Activated CD4-positive, CD25-positive, alpha-beta regulatory T cell treated with anti-CD3 and anti-CD28 coated beads, Interleukin-2, amount 50 U/mL, for 24 hours (primary cell): ENCODE measurements at places on chromosomes 16 and 17.
A peak's percentile ranks its signal among the peaks of the same experiment; 100 is the strongest.

GRCh38 chr17:42530952-42531454 is 5.0 kb upstream of the NAGLU start:
- ATAC-seq, result no peak

- no peak for ATAC-seq
Observed at GRCh38 chr16:85983606-85984230, 84.8 kb downstream of the IRF8 start.

- ATAC-seq, result no peak
Observed at GRCh38 chr16:72291531-72291981, 119.6 kb upstream of the PMFBP1 start.

GRCh38 chr17:38509772-38510420 is 81.6 kb downstream of the ARHGAP23 start:
- ATAC-seq, result peak; percentile 27

GRCh38 chr17:45789874-45790273 is 5.8 kb downstream of the CRHR1 start:
- ATAC-seq, result no peak

GRCh38 chr17:73104450-73104849 is 12.0 kb upstream of the SLC39A11 start:
- no peak for ATAC-seq

DNA sequence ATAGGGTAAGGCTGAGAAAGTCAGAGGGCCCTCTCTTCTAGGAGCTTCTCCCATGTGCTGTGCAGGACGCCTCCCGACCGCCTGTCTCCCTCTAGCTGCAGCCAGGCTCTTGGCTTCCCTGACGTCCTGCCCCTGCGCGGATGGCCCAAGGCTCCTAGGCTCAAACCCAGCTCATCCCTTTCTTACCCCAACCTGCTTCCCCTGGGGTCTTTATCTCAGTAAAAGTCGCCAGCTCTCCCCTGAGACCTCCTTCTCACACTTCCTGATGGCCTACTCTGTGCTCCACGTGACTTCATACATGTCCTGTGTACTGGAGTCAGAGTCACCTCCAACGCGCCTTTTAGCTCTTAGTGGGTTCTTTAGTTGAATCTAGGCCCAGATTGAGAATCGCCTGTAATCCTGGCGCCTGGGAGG is 1.1 kb upstream of the ZNF747 start:
- peak; percentile 72 for ATAC-seq

GRCh38 chr17:69547947-69548346 is 133.4 kb downstream of the MAP2K6 start:
- ATAC-seq, result no peak

DNA sequence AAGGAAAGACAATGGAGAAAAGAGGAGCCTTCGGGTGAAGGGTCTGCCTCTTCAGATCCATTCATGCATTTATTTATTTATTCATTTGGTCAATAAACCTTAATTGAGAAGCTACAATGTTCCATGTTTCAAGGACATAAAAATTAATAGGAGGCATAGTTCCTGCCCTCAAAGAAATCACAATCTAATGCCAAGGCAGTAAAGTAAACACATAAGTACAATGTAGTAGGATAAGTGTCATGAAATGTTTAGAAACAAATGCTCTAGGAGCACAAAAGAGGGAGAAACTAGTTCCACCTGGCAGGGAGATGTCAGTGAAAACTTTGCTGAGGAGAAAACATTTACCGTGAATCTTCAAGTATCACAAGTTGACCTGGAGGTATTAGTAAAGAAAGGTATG is 103.5 kb upstream of the NOG start:
- no peak for ATAC-seq

- no peak for ATAC-seq
Observed at GRCh38 chr16:57409065-57409464, 4.5 kb downstream of the CCL17 start.

GRCh38 chr17:66527335-66527734 is 224.9 kb downstream of the PRKCA start:
- ATAC-seq, result no peak

- no peak for ATAC-seq
Observed at GRCh38 chr17:72296456-72296855, 175.6 kb downstream of the SOX9 start.

DNA sequence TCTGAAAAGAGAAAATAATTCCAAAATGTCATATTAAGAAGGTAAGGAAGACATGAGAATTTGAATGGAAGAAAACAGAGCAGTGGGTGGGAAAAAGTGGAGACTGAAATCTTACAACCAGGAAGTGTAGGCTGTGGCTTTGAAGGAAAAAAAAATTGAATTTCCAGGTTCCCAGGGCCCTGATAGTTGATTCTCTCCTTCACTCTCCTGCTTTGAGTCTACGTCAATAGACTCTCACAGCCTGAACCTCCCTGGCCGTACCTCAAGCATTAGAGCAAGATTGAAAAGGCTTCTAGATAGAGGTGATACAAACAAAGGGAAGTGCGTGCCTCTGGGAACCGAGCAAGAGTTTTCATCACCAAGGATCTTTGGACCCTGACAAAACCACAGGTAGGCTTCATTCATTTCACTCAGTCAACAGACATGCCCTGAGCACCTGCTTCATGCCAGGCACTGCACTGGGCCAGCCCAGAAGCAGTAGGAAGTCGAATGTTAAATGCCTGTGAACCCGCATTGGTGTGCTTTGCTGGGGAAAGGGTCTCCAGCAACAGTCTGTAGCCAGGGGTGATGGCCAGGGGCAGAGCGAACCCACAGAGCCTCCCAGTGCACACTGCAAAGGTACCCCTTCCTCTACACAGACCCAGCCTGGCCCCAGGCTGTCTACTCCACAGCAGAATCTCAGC is 163.9 kb downstream of the SLC39A11 start:
- no peak for ATAC-seq

GRCh38 chr16:13298666-13299065 is 397.3 kb downstream of the SHISA9 start:
- no peak for ATAC-seq

GRCh38 chr16:57675741-57676551 is 7.8 kb downstream of the ADGRG3 start:
- no peak for ATAC-seq

DNA sequence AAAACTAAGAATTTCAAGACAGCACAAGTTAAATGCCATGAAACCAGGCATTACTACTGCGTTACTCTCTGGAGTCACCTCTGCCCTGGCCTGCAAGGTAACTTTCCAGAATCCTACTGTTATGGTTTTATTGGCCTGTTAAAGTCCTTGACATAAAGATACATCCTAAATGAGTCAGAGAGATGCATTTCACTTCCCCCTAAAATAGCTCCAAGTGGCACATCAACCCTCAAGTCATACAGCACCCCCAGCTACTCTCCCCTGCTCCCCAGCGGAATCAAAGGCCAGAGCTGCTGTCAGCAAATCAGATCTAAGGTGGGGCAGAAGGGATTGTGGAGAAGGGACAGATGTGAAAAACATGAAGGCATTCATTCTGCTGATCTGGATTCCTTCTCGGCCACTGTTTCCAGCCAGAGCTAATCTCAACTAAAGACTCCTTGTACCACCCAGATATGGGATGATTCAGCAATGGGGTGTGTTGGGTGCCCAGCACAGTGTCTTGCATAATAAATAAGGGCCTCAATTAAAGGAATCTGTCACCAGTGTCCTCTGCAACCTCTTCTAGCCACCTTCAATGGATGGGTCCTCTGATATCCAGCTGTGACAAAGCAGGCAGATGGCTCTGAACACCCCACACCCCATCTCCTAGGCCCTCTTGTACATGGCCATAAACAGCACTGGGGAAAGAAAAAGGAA is 8.5 kb upstream of the CCL1 start:
- no peak for ATAC-seq

GRCh38 chr17:48869821-48870318 is 22.7 kb upstream of the ATP5MC1 start:
- no peak for ATAC-seq

- ATAC-seq, result peak; percentile 53
Observed at GRCh38 chr16:11572301-11572995, 14.3 kb downstream of the LITAF start.

- ATAC-seq, result no peak
Observed at GRCh38 chr17:7740481-7741001, 23.0 kb downstream of the DNAH2 start.

GRCh38 chr16:19524616-19525384 is 1.1 kb downstream of the CCP110 start:
- no peak for ATAC-seq

DNA sequence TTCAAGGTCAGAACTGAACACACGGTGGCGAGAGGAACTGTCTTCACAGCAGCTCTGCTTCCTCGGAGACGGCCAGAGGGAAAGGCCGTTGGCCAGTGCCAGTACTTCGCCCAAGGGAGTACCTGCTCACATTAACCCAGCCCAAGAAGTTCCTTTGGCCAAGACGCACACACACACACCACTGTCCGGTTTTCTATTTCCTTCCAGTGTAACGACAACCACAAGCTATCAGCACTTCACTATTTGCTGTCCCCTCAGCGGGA is 744 bp upstream of the GGNBP2 start:
- no peak for ATAC-seq

DNA sequence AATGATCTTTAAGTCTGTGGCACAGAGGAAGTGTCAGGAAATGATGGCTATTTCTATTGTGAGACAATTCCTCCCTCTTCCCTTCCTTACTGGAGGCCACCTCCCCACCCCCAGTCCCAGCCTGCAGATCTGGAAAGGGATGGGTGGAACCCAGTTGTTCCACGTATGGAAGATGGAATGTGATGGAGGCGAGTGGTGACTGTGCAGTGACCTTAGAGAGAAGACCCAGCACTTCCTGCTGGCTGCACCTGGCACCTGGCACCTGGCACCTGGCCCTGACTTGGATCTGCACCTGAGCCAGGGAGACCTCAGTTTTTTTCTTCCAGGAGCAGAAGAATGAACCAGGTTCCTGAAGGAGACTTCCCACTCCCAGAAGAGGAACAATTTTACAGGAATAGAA is 33.0 kb upstream of the TMC5 start:
- no peak for ATAC-seq

GRCh38 chr16:89402962-89403361 is 87.4 kb downstream of the ANKRD11 start:
- peak; percentile 34 for ATAC-seq

DNA sequence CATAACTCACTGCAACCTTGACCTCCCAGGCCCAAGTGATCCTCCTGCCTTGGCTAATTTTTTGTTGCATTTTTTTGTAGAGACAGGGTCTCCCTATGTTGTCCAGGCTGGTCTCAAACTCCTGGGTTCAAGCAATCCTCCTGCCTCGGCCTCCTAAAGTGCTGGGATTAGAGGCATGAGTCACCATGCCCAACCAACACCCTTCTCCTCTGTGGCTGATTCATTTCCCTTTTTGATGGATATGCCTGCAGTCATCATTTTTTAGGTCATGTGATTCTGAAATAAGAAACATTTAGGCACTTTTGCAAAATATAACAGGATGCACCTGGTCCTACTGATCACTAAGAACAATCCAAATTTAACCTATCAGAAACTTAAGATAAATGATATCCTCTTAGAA is 44.0 kb upstream of the YPEL2 start:
- no peak for ATAC-seq

DNA sequence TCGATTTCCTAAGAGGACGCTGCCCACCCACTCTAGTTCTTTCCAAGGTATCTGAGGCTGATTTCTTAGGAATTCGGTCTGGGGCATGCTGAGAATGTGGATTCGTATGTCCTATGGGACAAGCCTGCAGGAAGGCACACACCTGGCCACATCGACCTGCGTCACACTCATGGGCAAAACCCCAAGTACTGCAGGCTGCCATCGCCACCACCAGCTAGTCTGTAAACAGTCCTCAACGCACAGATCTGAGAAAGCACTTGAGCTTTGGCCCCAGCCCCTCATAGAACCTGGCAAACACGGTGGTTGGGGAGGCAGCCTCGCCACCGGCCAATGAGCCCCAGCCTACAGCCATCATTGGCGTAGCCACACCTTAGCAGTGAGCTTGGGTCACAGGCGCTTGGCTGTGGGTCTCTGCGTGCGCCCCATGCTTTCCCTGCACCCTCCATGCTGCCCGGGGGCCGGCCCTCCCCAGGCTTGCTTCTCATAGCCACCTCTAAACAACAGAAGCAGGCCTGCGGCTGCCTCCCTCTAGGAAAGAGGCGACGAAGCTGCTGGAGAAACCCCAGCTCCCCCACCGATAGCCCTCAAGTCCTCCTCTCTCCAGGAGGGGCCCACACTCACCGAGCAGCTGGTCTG is 75.1 kb downstream of the ZNF778 start:
- ATAC-seq, result no peak

- ATAC-seq, result peak; percentile 77
Observed at GRCh38 chr16:27449434-27450195, 47.6 kb downstream of the IL21R start.

DNA sequence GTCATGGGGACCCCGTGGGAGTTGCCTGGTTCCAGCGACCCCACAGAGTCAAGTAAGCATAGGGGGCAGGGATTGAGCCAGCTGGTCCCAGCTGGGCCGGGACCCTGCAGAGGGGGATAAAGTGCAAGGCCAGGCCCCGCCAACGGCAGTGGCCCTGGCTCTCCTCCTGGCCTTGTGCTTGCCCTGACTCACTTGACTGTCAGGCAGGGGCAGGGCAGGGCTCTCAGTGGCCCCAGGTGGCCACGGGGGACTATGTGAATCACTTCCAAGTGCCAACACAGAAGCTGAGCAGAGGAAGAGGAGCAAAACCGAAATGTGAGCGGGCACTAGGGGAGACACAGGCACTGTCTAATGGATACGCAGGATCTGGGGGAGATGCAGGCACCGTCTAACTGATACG is 21.6 kb upstream of the NCBP3 start:
- ATAC-seq, result no peak

- ATAC-seq, result no peak
Observed at GRCh38 chr17:57810721-57811637, 38.9 kb downstream of the MRPS23 start.

DNA sequence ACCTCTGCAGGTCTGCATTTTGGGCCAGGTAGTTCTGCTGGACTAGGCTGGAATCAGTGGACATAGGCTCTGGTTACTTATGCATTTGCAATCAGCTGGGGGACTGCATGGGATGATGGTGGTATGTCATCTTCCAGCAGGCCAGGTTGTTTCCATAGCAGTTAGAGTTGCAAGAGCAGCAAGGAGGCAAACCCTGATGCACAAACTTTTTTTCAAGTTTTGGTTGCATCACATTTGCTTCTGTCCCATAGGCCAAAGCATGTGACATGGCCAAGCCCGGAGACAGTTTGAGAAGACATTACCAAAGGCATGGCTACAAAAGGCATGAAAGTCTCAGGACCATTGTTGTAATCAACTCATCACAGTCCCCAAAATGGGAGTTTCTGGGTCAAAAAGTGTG is 58.2 kb downstream of the PRKCB start:
- no peak for ATAC-seq

- no peak for ATAC-seq
Observed at GRCh38 chr17:41296846-41297245, 5.8 kb downstream of the KRTAP29-1 start.

GRCh38 chr16:1481906-1482835 is 6.6 kb downstream of the PTX4 start:
- ATAC-seq, result no peak

GRCh38 chr17:73142872-73143381 is 21.9 kb upstream of the SSTR2 start:
- no peak for ATAC-seq
